ENCODE measurements at places on chromosomes 2 and 18.

- peak; percentile 38 for DNase-seq
Observed at GRCh38 chr2:33598561-33599174, 431 bp downstream of the FAM98A start.

DNA sequence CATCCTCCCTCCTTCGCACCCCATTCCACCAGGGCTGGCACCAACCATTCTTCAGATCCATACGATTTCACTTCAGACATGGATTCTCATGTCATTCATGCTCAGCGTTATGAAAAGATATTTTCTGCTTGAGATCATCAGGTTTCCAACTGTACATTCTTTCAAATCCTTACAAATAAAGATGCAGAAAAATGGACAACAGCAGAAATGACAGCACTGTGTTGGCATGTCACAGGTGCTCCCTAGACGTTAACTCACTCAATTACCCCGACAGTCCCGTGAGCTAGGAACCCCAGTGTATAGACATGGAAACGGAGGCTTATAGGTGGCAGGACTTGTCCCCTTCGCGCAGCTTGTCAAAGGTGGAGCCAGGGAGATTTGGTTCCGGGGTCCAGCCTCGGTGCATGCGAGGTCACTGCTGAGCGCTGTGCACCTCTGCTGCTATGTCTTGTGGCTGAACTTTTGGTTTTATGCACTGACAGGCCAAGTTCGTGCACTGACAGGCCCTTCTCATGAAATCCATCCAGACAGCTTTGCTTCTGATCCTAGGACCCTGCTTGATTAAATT lies 17.7 kb downstream of the FHL2 start:
- DNase-seq: no peak

- DNase-seq: no peak
Observed at GRCh38 chr2:237389831-237390230, 24.1 kb downstream of the COL6A3 start.

DNA sequence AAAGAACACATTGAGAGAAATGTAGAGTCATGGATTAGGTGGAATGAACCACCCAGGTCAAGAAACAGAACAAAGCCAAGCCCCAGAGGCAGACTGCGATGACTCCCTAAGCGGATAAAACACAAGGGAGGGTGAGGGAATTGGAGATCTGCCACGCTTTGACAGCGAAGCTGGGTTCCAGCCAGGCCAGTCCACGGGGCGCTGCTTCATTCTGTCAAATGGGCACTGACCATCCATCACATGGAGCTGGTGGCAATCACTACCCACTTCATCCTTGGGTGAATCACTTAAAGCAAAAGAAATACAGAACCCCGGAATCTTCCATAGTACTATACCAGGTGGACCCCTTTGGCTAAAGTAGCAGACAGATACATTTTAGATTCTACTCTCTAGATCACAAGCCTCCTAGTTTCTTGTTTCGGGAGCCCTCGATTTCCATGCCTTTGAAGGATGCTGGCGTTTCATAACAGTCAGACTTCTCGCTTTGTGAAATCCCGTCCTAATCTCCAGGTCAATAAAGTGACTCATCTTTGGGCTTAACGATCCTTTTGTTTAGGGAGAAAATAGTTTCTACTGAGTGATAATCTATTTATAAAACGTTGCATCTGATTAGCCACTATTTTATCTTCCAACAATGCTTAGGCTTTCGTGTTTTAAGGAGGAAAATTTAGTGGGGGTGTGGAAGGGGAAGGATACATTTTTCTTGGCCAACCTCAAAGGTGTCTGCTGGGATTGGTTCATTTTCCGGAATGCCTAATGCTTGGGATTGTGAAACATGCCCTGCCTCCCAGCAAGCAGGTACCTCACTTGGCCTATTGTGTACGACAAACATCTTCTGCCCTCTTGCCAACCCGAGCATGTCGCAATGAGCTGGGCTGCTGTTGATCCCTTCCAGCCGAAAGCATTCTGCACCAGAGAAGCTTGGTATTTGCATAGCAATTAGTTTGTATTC lies 44.1 kb upstream of the HDAC4 start:
- DNase-seq: peak; percentile 19

DNA sequence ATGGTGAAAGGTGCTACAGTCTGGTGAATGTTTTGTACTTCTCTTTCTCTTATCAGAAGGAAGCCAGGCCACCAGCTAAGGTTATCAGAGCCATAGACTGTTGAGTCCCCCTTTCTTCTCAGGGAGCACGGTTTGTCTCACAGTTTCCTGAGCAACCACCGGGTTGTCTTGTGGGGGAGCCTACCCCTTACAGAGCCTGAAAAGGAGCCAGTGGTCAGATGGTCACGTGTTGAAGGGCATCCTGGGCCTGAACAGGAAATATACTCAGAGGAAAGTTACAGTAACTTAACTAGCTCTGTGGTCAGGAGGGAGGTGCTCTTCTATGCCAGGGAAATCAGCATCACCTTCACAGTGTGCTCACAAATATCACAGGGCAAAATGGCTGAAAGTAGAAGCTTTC lies 11.6 kb downstream of the CD28 start:
- DNase-seq: no peak

- DNase-seq: no peak
Observed at GRCh38 chr2:42846026-42846425, 53.6 kb upstream of the HAAO start.

DNA sequence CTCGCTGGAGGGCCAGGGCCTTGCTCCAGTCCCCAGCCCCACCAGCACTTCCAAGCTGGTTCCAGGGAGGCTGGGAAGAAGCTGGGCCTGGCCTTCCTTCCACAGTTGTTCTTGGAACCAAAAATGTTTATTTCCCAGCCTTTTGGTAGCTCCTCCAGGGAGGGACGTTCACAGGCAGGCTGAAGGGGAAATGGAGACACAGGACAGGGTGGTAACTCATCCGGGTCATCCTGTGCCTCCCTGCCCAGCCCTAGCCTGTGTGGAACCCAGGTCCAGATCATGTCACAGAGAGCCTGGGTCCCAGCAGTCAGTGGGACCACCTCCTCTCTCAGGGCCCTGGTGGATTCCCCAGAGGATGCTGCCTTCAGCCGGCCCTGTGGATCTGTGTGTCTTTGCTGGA lies 12.5 kb upstream of the ARMC9 start:
- DNase-seq: no peak

- DNase-seq: peak; percentile 86
Observed at GRCh38 chr2:27428978-27429541, 629 bp downstream of the NRBP1 start.

GRCh38 chr2:57570961-57571360 lies 475.6 kb upstream of the VRK2 start:
- DNase-seq: no peak

DNA sequence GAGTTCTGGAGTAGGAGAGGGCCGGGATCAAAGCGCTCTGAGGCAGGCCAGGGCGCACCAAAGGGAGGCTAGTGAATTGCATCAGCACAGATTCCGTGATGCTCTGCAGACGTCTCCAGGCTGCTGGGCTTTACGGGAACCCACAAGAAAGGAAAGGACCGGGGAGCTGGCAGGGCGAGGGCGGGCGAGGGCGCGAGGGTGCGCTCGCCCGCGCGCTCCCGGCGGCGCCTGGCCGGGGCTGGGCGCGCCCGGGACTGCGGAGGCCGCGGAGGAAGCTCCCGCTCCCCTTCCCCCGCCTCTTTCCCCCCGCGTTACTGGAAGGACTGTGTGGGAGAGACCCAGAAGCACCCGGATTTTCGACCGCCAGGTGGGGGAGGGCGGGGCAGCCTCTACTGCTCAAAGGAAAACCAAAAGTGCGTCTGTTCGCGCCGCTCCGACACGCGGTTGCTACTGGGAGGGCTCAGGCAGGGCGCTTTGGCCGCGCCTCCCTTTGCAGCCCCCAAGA lies 2.4 kb upstream of the FOSL2 start:
- peak; percentile 95 for DNase-seq

DNA sequence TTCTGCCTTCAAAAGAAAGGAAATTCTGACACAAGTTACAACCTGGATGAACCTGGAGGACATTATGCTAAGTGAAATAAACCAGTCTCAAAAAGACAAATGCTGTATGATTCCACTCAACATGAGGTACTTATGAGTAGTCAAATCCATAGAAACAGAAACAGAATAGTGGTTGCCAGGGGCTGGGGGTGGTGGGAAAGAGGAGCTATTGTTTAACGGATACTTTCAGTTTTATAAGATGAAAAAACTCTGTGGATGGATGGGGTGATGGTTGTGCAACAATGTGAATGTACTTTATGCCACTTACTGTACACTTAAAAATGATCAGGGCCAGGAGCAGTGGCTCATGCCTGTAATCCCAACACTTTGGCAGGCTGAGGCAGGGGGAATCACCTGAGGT lies 15.4 kb downstream of the SLC35F5 start:
- DNase-seq: no peak

DNA sequence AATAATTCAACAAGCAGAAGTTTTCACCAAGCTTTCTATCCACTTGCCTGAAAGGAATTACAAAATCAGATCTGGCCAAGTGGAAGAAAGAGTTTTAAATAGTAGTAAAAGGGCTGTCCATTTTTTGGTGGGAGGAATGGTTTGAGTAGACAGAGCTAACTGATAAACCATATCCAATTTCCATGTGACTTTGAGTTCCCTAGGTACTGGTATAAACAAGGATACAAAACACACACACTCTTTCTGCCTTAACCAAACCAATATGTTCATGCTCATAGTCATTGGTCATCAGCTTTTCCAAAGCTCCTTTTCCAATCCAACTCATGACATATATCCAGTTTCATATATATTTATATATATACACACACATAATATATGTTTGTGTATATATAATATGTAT lies 49.5 kb upstream of the REL start:
- no peak for DNase-seq

DNA sequence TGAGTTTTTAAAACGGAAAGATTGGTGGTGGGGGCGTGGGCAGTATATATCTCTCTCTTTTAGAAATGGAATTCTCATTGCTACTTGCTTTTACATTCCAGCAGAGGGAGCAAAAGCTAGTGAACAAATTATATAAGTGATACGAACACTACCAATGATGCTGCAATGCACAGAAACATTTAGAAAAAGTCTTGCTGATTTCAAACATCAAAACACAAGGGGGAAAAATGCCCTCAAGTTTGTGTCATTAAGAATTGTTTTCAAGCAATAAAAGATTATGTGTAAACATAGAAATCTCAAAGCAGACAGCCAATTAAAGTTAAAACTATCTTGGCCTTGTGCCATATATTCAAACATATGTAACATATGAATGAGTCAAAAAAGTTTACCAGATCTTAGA lies 296.3 kb upstream of the KCNJ3 start:
- DNase-seq: peak; percentile 34

- DNase-seq: no peak
Observed at GRCh38 chr18:27005589-27005988, 140.1 kb upstream of the AQP4 start.

DNA sequence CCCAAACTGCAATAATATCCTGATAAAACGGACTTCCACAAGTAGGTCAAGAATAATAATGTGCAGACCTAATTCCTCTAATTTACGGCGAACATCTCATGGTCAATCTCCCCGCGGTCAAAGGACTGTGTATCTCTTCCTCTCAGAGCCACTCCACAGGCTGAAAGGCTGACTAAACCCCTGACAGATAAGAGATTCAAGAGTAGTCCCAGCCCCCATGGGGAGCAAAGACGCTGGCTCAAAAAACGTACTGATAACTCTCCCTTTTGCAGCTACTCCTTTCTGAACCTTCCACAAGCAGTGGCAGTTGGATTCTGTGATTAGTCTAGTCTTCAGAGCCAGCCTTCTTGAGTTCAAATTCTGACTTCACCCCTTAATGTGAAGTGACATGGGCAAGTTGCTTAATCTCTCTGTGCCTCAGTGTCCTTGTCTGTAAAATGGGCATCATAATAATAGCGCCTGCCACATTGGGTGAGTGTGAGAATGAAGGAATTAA lies 19.7 kb upstream of the IL18R1 start:
- DNase-seq: no peak

DNA sequence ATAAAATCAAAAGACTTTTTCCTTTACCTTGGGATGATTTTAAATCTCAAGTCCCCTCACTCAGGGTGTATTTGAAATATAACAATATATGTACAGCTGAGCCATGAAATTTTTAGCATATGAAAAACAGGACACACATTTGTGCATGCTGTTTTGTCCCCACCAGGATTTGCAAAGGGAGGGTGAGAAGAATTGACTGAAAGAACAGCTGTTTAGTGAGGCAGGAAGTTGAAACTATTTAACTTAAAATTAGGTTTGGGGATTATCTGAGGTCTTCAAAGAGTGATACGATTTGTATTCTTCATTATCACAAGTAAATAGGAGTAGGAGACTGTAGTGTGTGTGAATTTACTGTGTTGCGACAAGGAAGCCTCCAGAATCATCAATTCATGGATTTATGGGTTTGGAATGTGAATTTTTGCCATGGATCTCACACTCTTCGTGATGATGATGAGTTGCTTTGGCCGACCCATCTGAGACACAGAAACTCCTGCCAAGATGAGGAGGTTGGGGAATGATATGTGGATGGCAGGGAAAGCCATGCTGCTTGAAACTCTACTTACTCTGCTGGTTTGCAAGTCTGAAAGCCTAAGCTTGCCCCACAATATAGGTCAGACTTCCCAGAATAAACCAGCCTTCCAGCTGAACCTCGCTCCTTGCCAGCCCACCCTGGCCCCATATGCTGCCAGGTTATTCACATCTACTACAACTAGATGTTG lies 31.0 kb upstream of the SPATS2L start:
- DNase-seq: no peak

DNA sequence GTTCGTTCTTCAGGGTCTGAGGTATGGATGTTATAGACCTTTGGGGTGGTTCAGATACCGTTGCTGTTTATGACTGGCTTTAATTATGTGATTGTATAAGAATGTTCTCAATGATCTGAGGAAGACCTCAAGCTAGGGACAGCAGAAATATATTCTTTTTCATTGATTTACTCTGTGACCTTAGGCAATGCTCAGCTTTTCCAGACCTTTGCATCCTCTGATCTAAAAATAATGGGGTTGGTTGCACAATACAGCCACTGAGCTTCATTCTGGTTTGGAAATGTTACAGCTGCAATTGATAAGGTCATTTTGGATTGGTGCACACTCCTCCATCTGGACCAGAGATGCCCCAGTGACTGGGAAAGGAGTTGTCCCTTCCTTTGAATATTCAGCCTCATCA lies 17.2 kb upstream of the CABYR start:
- DNase-seq: no peak

DNA sequence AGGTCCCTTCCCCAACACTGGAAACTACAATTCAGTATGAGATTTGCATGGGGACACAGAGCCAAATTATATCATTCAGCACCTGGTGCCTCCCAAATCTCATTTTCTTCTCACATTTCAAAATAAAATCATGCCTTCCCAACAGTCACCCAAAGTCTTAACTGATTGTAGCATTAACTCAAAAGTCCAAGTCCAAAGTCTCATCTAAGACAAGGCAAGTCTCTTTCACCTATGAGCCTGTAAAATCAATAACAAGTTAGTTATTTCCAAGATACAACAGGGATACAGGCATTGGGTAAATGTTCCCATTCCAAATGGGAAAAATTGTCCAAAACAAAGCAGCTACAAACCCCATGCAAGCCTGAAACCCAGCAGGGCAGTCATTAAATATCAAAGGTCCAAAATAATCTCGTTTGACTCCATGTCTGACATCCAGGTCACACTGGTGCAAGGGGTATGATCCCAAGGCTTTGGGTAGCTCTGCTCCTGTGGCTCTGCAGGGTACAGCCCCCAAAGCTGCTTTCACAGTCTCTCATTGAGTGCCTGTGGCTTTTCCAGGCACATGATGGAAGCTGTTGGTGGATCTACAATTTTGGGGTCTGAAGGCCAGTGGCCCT lies 1370.1 kb upstream of the DDX18 start:
- DNase-seq: no peak
